NCI-H1105 treated with DMSO at 0.1 percent for 48 hours (cell line): ENCODE measurements at places on chromosomes 16 and 17.

DNA sequence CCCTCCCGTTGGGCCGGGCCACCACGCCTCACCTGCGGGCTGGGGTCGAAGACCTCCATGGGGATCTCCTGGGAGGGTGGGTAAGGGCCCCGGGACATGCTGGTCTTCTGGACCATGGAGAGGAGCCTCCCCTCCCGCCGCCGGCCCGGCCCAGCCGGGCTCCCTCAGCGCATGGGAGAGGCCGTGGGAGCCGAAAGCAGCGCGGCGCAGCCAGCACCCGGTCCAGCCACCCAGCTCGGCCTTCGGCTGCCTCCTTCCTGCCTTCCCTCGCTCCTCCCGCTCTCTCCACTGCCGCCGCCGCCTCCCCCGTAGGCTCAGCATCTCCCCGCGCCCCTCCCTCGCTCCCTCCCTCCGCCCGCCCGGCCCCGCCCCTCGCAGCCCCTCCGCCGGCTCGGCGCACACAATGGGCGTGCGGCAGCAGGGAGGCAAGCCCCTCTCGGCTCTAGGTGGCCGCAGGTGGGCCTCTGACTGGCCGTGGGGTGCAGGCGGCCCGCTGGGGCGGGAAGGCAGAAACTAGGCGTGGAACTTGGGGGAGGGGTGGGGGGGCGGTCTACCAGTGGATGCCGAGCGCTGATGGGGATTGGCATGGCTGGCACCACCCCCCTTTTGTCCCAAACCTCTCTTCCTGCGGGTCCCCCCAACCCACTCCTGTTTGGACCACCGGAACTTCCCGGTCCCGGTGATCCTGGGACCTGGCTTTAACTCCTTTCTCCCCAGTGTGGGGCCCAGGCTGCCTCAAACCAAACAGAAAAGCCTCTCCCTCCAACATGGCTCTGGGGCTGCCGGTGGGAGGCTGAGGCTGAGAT, at the start of gene CACNB1:
Gene CACNB1 (minus strand): TSS at position 290 of the 806 bp plus-strand sequence. CDS start 174 bp downstream, at position 116.
- DNase-seq = peak; percentile 80

GRCh38 chr17:70139449-70139993, 29.8 kb upstream of the KCNJ2 start:
- DNase-seq = no peak

- DNase-seq = no peak
These were observed 54.1 kb downstream of the B9D1 start for GRCh38 chr17:19308398-19308797.

DNA sequence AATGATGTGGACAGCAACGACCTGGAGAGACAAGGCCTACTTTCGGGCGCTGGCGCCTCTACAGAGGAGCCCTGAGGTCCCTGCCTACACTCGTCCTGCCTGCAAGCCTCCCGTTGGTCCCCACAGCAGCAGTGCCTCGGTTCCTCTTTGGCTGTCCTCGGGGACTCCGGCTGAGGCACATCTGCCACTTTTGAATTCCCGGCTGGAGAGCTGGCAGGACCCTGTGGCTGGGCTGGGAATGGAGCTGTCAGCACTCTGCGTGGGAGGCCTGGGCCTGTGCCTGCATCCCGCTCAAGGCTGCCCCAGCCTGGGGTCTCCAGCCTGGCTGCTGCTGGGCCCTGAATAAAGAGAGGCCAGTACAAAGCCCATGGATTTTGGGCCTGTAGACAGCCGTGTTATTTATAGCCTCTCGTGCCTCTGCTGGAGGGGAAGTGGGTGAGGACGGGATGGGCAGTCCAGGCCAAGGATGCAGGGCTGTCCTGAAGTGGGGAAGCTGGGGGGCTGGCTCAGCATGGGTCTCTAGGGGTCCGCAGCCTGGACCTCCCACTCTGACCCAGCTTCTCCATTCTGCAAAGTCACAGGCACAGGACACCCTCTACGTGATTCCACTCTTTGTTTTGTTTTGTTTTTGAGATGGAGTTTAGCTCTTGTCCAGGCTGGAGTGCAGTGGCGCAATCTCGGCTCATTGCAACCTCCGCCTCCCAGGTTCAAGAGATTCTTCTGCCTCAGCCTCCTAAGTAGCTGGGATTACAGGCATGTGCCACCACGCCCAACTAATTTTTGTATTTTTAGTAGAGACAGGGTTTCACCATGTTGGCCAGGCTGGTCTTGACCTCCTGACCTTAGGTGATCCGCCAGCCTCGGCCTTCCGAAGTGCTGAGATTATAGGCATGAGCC, 10.6 kb upstream of the SPNS2 start:
- no peak for DNase-seq

- DNase-seq = no peak
These were observed 21.6 kb upstream of the NCBP3 start for GRCh38 chr17:3867606-3868005.

GRCh38 chr17:78842881-78843565, 2.4 kb upstream of the USP36 start:
- peak; percentile 41 for DNase-seq

DNA sequence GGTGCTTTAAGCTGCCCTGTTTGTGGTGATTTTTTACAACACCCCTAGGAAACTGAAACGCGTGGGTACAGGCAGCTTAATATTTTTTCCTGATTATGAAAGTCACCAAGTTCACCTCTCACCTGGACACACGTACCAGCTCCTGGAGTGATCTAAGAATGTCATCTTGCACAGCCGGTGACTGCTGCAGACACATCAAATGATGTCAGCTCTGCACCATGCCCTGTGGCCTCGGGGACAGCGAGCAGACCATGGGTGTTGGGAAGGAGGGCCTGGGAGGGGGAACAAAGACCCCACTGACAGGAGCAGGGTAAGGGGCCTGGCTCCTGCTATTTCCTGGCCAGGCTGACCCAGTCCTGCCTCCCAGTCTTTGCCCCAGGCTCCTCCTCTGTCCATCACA, 272.7 kb downstream of the PARN start:
- no peak for DNase-seq

- no peak for DNase-seq
These were observed at the start of gene CCL7 for GRCh38 chr17:34269969-34270368. Gene CCL7, plus strand, starts transcription at chr17:34270221. Its CDS starts 70 bp downstream, at chr17:34270291.

DNA sequence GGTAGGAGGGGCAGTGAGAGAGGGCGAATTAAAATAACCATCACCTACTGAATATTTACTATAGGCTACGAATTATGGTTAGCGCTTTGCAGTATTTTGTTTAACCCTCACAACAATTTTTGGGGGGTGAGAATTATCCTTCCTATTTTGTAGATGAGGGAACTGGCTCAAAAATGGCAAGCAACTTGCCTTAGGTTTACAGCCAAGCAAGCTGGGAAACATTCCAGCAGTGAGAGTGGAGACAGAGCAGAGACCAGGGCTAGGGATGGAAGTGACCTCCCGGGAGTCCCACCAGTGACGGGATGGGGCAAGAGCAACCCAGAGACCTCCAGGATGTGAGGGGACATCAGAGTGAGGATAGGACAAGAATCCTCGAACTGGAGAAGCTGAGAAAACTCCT, 352 bp upstream of the VMO1 start:
- DNase-seq = no peak

- no peak for DNase-seq
These were observed 393.2 kb upstream of the MAF start for GRCh38 chr16:79993629-79994209.
